C1 segment of cervical spinal cord (tissue), 14 donors: ENCODE measurements at places on chromosomes 11 and 22.
A peak's percentile ranks its signal among the peaks of the same experiment; 100 is the strongest.

- DNase-seq: no peak
Observed at GRCh38 chr22:49725516-49725915, 102.2 kb downstream of the BRD1 start.

GRCh38 chr22:19201869-19202798 is 23.6 kb upstream of the SLC25A1 start:
- DNase-seq: no peak

DNA sequence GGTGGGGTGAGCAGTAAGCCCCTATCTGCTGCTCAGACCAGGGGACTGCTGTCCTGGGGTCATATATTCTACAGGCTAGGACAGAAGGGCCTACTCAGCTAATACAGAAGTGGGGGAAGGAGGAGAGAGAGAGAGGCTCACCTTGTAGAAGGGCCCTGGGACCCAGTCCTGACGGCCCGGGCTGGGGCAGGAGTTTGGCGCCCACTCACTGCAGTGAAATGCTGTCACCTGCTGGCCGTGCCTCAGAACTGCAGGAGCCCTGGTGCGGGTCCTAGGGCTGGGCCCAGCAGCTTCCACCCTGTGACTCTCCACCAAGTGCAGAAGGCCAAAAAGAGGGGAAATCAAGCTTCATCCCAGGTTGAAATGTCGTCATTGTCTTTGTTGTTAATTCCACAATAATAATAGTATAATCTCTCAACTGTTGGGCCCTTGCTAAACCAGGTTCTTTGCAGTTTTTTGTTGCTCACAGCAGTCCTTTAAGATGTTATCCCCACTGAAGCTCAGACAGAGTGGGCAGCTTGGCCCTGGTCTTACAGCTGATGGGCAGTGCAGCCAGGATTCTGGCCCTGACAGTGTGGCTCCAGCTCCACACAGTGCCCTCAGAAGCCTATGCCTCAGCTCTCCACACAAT is 29.6 kb downstream of the TRIM29 start:
- DNase-seq: peak; percentile 80

DNA sequence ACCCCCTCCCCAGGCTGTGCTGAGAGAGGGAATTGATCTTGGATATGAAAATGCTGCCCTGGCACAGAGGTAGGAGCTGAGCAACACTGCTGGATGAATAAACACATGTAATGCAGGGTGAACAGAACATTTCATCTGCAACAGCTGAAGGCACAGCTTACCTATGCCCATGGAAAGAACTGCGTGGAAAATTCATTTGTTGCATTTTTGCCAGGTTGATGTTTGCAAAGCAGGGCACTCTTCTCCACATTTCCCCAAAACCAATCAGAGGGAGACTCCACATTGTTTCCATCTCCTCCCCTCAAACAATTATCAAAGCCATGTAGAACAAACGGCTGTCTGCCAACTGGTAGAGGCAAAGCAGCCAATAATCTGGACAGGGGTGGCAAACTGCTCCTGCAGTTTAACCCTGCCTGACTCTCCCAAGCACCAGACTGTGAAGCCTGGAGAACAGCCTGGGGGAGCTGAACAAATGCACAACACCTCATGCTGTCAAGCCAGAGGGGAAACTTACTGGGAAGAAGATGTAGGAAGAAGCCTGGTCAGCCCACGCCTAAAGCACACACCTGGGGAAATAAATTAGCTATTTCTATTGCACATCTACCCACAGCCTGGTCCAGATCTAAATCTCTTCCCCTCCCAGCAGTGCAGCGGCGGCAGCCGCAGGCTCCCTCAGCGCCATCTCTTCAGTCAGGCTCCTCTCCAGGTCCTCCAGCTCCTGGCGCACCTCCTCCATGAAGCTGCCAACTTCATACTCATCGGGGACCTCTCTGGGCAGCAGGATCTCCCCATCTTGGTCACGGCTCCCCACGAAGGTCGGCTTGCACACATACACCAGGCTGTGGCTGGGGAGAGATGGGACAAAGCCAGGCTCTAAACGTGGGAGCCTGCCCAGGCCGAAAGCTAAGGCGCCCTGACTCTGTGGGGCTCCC is 44.3 kb downstream of the DKK3 start:
- no peak for DNase-seq

GRCh38 chr11:40819230-40819629 is 640.2 kb downstream of the LRRC4C start:
- no peak for DNase-seq

DNA sequence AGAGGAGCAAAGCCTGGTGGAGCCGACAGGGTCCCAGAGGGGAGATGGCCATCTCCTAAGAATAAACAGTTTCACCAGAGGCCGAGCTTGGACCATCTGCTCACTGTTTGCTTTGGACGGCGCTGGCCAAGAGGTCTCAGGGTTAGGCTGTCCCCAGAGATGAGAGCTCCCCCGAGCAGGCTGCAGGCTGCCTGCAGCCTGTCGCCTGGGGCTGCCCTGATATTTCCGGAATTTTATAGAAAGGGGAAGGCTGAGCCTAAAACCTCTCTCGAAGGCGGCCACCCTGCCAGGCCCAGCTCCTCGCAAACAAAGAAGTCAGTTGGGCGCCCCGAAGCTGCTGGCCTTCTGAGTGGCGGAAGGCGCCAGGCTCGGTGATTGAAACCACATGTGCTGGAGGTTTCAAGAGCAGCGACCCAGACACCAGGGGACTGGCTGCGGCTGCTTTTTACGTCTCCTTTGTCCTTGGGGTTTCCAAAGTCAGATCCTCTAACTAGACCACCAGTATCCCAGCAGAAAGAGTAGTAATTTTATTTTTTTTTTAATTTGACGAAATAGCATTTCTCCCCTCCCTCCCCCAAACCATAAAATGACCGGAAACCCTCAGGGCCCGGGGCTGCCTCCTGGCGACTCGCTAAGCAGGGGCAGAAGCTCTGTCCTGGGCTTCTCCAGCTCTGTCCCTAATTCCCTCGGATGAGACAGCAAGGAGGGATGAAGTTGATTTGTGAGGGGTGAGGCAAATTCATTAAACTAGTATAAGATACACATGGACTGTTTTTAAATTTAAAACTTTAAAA is 57.4 kb downstream of the CLMP start:
- DNase-seq: peak; percentile 25

- no peak for DNase-seq
Observed at GRCh38 chr11:126112547-126112946, 49.9 kb upstream of the CDON start.

DNA sequence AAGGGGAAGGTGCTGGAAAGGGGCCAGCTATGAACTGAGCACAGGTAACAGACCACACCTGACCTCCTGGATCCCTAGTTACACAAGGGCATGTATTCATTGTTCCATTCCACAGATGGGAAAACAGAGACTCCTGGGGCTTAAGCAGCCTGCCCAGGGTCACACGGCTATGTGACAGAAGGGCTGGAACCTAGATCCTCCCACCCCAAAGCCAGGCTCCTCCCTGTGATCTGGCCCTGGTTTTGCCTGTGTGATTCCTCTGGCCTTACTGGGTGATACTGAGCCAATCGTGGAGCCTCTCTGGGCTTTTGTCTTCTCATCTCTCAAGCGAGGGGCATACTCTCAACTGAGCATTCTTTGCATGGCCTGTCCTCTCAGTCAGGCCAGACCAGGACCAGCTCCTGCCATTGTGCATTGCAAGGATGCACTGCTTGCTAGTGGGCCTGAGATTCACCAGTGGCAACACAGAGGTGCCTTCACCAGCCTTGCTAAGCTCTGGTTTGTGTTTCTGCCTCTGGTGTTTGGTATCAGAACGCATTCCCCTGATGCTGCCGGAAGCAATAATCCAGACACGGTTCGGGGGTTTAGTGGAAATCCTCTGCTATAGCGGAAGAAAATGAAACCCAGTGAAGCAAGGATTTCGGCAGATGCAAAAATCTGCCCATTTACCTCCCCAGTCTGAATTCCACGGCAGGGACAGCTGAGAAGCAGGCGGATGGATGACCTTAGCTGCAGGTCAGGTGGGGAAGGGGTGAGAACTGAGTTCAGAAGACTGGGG is 226.6 kb downstream of the ST3GAL4 start:
- DNase-seq: no peak

DNA sequence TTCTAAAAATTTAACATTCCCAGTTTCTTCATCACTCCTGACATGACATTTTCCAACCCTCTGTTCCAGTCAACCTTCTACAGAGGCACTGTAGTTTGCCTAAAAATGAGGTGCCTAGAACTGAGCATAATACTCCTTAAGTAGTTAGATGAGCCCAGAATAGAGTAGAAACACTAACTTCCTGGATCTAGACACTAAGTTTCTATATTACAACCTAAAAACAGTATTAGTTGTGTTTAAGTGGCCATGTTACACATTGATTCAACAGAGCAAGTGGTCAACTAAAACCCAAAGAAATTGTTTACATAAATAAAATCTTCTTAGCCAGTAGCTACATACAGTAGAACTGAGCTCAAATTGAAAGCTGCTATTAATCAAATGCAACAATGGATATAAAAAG is 1.3 kb downstream of the HPS5 start:
- no peak for DNase-seq

- DNase-seq: no peak
Observed at GRCh38 chr11:97729546-97730272, 1291.0 kb upstream of the CNTN5 start.

DNA sequence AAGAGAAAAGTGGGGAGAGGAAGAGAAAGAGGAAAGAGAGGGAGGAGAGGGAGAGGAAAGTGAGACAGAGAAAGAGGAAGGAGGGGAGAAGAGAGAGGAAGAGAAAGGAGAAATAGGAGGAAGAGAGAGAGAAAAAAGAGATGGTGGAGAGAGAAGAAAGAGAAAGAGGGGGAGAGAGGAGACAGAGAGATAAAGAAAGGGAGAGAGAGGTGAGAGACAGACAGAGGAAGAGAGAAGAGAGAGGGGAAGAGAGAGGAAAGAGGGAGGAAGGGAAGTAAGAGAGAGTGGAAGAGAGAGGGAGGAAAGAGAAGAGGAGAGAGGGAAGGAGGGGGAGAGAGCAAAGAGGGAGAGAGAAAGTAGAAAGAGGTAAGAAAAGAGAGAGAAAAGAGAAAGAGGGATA is 9.4 kb upstream of the SEZ6L start:
- no peak for DNase-seq

GRCh38 chr22:40023341-40023841 is 28.6 kb downstream of the FAM83F start:
- DNase-seq: no peak
